ENCODE measurements at places on chromosomes 1 and 21.
A peak's percentile ranks its signal among the peaks of the same experiment; 100 is the strongest.

- DNase-seq: peak; percentile 61
Observed at GRCh38 chr1:115469703-115470476, 131.8 kb upstream of the NGF start.

- no peak for DNase-seq
Observed at GRCh38 chr1:30475201-30475600, 248.2 kb downstream of the MATN1 start.

DNA sequence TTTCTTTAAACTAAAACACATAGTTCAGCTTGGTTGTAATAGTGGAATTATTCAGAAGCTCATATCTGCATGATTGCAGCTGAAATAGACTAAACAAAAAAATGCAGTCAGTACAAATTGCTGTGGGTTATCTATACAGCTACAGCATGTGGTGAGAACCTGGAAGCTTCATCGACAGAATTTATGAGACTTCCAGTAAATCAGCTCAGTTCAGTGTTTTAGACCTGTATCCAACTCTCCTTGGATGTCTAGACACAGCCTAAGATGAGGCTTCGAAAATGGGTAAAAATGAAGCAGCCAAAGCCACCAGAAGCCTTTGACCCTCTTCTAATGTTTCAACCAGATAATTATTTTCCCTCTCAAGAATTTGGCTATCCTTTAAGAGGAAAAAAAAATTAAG is 127.1 kb upstream of the C1orf105 start:
- no peak for DNase-seq

- no peak for DNase-seq
Observed at GRCh38 chr21:15134701-15135470, 70.1 kb upstream of the NRIP1 start.

DNA sequence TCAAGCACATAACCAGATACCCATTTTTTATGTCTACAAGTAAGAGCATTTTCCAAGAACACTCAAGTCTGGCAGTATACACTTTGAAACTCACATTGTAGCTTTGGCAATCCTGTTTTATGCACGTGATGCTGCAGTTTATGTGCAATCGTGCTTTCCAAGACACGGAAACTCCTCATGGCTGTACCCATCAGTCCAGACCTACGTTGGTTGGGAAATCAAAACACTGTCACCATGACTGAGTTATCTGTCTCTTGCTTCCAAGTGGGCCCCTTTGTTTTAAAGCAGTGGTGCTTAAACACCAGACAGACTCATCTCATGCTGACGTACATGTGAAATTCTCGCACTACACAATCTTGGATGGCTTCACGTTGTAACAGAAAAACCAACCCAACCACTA is 192.8 kb downstream of the LTN1 start:
- DNase-seq: no peak

GRCh38 chr21:9837946-9838737 is 683.2 kb upstream of the TPTE start:
- DNase-seq: no peak

- peak; percentile 81 for DNase-seq
Observed at GRCh38 chr1:46394108-46394871, at the start of gene FAAH. TSS of gene FAAH (plus strand) at chr1:46394317. CDS start at chr1:46394349, 32 bp downstream.

DNA sequence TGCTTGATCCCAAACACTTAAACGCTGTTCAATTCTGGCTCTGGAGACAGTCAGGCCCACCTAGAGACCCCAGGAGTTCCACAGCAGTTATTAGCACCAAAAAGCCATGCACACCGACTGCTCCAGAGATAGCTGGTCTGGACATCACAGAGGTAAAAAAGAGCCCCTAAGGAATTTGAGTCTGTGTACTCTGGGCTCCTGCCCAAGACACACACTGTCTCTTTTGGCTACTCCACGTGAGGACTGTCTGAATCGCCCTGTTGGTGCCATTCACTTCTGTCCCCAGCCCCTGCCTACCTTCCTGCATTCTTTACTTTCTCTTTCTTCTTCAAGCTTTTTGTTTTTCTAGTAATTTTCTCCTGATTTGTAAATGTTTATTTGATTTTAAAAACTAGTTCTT is 197.4 kb downstream of the ADGRL2 start:
- DNase-seq: no peak

DNA sequence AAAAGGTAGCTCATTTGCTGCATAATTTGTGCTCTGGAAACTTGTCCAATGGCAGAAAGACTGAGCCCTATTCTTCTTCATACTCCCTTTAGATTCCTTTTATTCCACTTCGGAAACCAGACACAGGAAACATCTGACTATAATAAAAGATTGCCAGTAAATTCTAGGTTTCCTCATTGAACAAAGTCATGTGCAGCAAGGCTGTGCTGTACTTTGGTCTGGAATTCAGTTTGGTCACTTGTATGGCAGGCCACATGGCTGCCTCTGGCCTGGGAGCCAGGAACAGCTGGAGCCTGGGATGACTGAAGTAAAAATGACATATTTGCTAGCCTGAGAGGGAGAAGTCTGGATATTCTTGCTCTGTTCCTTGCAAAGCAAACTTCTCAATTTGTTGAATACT is 79.6 kb downstream of the ST3GAL3 start:
- DNase-seq: no peak

GRCh38 chr1:24100945-24101737 is 10.8 kb downstream of the MYOM3 start:
- no peak for DNase-seq

DNA sequence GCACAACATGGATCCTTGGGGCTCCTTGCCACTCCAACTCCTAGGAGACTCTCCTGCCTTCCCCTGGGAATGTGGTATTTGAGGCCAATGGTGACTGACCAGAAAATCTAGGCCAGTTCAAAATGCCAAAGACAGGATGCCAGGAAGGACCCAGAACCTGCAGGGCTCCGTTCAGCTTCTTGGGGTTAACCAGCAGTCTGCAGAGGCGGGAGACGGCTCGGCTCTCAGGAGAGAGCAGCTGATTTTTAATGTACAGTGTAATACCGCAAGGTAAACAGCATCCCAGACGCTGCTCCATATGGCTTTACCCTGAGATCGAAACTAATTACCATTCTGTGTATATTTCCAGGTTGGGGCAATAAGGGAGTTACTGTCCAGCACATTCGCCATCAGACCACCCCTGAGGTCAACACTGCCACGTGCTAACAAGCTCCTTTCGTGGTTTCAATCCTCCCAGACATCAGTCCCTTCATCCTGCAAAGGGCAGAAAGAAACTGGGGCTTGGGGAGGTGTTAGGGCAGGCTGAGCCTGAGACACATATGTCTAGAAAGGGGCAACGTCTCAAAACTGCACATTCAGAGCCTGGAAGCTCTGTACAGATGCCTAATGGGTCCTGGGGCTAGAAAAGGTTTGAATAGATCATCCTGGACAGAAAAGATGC is 16.7 kb downstream of the ITPKB start:
- no peak for DNase-seq

DNA sequence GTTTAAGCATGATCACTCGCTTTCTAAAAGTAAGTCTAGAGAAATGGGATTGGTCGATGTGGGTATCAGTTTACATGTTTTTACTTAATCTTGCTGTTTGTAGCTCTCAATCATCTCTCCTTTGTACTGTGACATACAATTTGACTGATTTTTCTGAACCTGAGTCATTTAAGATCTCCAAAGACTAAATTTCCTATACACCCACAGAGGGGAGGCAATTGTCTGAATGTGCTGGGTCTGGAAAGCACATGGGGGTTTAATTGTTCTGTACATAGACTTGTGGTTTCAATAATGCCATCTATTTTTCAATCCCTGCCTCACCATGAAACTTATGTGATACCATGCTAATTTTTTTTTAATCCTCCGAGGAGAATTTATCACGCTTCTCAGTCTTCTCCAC is 65.8 kb downstream of the USP25 start:
- DNase-seq: no peak

GRCh38 chr1:158148468-158148867 is 32.2 kb upstream of the CD1D start:
- no peak for DNase-seq

DNA sequence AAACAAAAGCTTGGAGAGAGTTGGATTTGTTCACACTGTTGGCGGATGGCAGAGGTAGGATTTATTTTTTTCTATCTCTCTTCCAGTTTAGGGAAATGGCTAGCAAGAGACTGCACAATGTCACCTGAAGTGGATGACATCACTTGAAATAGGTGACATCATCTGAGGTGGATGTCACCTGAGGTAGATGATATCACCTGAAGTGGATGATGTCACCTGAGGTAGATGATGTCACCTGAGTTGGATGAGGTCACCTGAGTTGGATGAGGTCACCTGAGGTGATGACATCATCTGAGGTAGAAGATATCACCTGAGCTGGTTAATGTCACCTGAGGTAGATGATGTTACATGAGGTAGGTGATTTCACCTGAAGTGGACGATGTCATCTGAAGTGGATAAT is 413.4 kb downstream of the DSCAM start:
- peak; percentile 70 for DNase-seq

GRCh38 chr1:225597926-225598575 is 54.9 kb downstream of the ENAH start:
- DNase-seq: no peak

DNA sequence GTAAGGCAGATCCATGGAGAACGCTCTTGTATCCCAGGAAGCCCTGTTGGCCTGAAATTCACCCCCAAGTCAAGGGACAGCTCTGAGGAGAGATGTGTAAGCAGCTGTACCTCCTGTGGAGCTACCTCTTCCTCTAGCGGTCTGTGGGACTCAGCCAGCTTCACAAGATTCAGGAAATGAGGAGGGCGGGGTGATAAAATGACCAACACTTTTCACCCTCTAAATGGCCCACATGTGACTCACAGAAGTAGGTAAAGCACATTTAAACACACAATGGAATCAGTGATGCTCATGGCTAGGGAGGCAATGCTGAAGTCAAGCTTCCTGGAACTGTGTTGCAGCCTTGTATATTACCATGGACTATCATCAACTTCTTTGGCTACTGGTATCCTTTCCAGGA is at the start of gene SH2D1B:
Gene SH2D1B, minus strand, starts transcription at position 135 of the 400 bp plus-strand sequence. Its CDS starts 120 bp downstream, at position 15.
- DNase-seq: no peak

GRCh38 chr1:197811769-197812168 is 36.5 kb upstream of the DENND1B start:
- DNase-seq: no peak

DNA sequence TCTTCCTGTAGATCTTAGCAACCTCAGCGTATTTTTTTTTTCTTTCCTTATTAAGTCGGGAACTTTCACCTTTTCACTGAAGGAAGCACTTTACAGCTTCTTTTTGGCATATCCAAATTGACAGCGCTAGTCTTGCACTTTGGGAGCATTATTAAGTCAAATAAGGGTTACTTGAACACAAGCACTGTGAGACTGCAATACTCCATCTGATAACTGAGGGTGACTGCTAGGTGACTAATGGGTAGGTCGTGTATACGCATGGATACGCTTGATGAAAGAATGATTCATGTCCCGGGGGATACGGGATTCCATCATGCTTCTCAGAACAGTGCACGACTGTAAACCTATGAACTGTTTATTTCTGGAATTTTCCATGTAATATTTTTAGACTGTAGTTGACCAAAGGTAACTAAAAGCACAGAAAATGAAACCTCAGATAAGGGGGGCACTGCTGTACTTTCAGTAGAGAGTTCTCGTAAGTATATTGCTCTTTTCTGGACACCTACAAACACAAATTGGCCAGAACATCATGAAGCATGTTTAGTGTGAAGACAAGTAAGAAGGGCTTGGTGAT is 364.7 kb downstream of the SMYD3 start:
- DNase-seq: no peak

GRCh38 chr1:44672254-44672955 is 1.9 kb downstream of the TMEM53 start:
- DNase-seq: no peak

DNA sequence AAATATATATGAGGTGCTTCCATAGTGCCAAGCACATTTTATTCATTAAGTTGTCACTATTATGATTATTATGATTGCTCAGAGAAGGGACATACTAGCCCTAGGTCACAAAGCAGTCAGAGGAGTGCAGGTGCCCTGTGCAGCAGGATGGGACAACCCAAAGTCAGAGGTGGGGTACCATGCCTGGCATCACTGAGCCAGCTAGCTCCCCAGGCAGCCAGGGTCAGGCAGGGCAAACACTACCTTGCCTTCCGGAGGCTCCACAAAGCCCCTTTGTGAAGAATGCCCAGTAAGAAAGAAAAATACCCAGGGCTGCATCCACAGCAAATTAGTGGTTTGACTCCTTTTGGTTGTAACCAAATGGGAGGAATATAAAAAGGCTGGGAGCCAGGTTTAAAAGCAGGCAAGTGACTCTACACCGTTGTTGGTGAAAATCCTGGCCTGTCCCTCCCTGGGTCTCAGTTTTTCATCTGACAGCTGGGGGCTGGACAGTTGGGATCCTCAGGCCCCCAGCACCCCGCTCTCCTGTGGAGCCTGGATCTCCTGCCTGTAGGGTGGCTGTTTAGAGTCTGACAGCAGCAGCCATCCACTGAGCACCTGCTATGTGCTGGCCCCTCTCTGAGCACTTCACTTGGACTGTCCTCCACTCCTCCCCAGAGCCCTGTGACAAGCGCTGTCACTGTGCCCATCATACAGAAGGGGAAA is 98.8 kb downstream of the GLIS1 start:
- DNase-seq: no peak

GRCh38 chr1:222372221-222372620 is 175.7 kb downstream of the HHIPL2 start:
- no peak for DNase-seq

GRCh38 chr1:24547195-24547594 is 8.7 kb upstream of the NCMAP start:
- no peak for DNase-seq

GRCh38 chr1:231808990-231809389 is 182.4 kb downstream of the DISC1 start:
- DNase-seq: no peak

DNA sequence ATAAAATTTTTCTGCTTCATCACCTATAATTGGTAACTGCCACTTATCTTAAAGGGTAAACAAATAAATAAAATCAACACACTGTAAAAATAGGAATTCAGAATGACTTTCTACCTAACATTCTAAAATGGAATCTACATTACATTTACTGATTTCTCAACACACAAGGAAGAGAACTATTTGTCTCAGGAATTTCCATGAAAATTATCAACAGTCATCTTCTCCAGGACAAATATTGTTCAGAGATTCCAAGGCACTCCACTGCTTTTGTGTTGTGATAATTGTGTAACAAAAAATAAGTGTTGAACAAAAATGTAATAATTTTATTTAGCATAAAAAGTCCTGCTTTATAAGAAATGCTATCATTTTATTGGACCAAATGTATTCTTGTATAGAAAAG is 7.3 kb downstream of the ODF2L start:
- DNase-seq: no peak

- no peak for DNase-seq
Observed at GRCh38 chr1:165300400-165300903, 56.1 kb downstream of the LMX1A start.

DNA sequence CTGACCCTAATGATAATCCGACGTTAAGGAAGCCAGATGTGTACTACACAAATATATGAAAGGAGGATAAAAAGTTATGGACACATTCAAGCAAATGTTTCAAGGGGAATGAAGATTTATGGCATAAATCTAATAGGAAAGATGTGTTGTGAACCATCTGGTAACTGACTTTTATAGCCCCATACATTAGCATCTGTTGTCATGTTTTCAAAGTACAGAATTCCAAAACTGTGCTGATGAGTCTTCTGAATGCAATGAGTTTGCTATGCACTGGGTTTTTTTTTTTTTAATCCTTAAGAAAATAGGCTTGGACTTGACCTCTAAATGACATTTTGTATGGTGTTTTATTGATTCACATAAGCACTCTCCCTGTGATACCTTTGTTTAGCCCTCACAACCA is 158.5 kb upstream of the ESRRG start:
- DNase-seq: no peak

GRCh38 chr1:95209291-95209690 is 24.7 kb upstream of the RWDD3 start:
- no peak for DNase-seq

GRCh38 chr21:32120230-32120629 is 158.6 kb downstream of the MIS18A start:
- no peak for DNase-seq

- no peak for DNase-seq
Observed at GRCh38 chr1:101653482-101653946, 343.2 kb downstream of the OLFM3 start.
